ENCODE measurements at places on chromosomes 3 and 15.

GRCh38 chr15:23642413-23643044 lies 5.1 kb downstream of the MAGEL2 start:
- peak; percentile 2 for DNase-seq

- no peak for DNase-seq
These were observed 745.7 kb downstream of the PDCD6IP start for GRCh38 chr3:34544136-34544535.

- no peak for DNase-seq
These were observed 84.4 kb upstream of the HES1 start for GRCh38 chr3:194051366-194052149.

DNA sequence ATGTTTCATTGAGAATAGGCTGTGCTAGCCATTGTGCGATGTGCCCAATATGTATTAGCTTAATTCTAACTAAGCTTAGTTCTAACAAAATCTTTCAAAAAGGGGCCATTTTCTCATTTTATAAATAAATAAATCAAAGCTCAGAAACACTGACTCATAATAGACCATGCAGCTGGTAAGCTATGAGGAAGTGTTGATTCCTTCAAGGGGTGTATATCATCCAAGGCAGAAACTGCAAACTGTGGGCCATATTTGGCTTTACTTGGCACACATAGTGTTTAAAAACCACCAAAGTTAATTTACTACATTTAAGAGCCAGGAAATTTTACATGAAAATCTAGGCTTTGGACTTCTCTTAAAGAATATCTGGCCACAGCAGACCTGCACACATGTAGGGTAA lies 136.5 kb downstream of the ZNF621 start:
- DNase-seq: no peak

- no peak for DNase-seq
These were observed 176.1 kb downstream of the TBC1D2B start for GRCh38 chr15:77901251-77901881.

GRCh38 chr3:58661836-58662420 lies 4.6 kb downstream of the FAM3D start:
- no peak for DNase-seq

DNA sequence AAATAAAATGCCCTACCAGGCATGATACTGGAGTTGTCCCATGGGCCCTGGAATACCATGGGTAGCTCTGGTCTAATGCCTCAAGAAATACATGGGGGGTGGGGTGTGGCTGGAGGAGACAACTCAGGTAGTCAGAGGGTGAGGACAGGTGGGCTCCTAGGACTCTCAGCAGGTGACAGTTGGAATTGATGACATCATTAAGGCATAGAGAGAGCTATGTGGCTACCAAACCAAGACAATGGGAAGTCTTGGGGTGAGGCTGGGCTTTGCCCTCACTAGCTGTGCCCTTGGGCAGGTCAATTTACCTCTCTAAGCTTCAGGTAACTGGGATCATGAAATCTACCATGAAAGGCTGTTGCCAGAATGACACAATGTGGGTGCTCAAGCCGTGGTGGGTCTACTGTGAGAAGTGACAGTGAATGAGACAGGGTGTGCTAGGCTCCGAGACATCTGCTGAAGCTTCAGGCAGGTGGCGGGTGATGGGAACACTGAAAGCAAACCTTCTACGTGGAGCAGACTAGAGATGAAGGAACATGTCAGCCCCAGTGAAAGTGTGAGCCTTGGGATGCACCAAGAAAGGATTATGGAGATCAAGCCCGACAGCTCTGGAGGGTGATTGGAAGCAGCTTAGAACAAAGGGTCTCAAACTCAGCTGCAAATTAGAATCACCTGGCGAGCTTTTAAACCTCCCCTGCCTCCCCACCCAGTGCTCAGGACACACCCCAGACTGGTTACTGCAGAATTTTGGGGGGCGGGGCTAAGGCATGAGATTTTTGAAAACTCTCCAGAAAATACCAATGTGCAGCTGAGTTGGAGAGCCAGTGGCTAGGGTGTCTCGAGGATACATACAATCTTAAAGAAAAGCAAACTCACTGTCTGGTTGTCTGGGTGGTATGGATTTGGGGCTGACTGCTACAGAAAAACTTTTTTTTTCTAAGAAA lies 21.5 kb downstream of the SLC6A20 start:
- no peak for DNase-seq

DNA sequence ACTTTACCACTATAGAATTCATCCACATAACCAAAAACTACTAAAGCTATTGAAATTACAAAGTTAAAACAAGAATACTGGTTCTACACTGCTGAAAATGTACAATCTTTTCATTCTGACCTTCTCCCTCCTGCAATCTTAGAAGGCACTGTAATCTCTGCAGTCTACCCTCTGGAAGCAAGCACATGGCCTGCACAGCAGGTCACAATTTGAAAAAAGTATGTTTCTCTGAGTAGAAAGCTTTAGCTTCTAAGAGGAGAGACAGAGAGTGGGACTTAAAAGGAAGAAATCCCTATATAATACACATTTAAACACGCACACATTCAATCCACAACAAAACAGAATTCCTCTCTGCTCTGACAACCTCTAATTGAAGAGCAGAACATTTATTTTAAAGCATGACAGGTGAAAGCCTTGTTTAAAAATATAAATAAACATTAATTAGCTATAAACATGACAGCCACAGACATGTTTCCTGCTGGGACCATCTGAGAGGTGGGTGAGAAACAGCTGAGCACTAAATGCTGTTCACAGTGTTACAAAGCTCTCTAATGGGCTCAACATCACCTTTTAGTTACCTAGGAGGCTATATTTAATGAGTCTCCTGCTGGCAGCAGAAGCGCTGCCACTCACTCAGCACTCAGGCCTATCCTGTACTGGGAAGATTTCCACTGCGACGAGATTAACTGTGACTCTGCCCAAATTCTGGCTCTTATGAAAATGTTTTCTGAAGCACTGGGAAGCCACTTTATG lies 447.4 kb downstream of the AGBL1 start:
- no peak for DNase-seq

- DNase-seq: no peak
These were observed 175.2 kb downstream of the TIGIT start for GRCh38 chr3:114469070-114469469.

Data from stimulated activated CD4-positive, alpha-beta T cell treated with anti-CD3 and anti-CD28 coated beads, Interleukin-1b, Interleukin-23, amount 100 ng/mL, for 4 hours (primary cell).